ENCODE measurements at places on chromosomes 7 and 10. TPM values are rescaled to one million over a fixed set of nuclear protein-coding genes. Genes with fewer than 3 reads are reported as not detected.

DNA sequence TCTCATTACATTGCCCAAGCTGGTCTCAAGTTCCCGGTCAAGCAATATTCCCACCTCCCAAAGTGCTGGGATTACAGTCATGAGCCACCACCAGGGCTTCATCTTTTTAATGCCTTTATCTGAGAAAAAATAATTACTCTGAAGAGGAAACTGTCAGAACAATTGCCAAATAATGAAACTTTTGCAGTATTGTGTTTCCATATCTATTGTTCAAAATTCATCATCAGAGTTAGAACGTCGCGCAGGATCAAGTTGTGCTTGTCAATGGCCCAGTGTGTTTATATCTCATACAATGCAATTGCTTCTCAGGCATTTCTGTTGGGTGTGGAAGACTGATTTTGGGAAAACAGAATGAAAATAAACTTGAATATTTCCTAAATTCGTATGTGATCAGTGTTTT lies 143.1 kb downstream of the ARID5B start:
- no peak for DNase-seq

The CPA4 gene
- 98.8 TPM for total RNA-seq

DNA sequence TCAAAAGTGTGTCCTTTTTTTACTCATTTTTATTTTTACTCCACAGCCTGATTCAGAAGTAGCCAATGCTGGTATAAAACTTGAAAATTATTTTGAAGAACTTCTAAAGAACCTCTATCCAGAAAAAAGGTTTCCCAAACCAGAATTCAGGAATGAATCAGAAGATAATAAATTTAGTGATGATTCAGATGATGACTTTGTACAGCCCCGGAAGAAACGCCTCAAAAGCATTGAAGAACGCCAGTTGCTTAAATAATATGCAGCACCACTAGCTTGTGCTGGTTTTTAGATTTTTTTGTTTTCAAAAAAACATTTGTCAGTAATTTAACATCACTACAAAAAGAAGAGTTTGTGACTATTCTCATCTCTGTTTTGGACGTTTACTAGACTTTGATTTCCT lies 116.5 kb downstream of the SVOPL start:
- no peak for DNase-seq

The PRR15 gene
- 3.5 TPM for total RNA-seq

The SFRP5 gene
- total RNA-seq, result 3.0 TPM

DNA sequence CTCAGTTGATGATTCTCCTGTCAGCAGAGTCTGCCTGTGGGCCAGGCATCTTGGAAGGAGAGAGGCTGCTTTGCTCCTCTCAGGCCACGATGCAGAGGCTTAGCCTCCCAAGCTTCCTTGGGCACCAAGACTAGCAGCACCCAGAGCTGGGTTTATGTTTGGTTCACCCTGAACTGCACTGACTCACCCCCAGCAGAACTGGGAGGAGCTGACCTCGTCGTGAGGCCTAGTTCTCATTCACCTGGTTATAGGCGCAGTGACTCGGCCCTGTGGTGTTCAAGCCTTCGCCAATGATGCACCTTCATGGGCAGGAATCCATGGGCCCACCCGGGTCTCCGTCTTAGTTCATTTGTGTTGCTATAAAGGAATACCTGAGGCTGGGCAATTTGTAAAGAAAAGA lies 122.0 kb upstream of the ZNF438 start:
- no peak for DNase-seq

DNA sequence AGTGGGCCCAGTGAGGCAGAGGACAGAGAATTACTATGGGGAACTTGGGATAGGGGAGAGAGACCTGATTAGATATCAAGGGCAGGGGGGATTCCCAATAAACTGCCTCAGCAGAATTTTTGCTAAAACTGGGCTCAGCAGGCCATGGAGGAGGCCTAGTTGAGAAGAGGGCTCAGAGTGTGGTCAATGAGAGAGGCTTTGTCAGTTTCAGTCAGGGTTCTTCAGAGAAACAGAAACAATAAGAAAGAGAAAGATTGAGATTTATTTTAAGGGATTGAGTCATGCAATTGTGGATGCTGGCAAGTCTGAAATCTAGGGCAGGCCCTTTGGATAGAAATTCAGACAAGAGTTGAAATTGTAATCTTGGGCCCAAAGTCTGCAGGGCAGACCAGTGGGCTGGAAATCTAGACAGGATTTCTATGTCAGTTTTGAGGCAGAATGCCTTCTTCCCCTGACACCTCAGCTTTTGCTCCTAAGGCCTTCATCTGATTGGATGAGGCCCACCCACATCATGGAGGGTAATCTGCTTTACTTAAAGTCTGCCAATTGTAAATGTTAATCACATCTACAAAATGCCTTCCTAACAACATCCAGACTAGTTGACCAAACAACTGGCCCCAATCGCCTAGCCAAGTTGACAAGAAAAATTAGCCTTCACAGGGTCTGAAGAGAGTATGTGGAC lies 33.5 kb upstream of the CCSER2 start:
- DNase-seq, result no peak

DNA sequence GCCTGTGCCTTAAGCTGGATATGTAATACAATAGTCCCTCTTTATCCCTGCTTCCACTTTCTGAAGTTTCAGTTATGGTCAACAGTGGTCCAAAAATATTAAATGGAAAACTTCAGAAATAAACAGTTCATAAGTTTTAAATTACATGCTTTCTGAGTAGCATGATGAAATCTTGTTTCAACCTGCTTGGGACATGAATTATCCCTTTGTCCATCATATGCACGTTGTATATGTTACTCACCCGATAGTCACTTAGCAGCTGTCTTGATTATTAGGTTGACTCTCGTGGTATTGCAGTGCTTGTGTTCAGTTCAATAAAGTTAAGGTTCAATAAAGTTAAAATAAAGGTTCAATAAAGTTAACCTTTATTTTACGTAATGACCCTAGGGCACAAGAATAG lies 25.5 kb downstream of the C1GALT1 start:
- no peak for DNase-seq

- DNase-seq, result peak; percentile 31
Measured at GRCh38 chr7:70037171-70037933, 439.1 kb downstream of the AUTS2 start.

DNA sequence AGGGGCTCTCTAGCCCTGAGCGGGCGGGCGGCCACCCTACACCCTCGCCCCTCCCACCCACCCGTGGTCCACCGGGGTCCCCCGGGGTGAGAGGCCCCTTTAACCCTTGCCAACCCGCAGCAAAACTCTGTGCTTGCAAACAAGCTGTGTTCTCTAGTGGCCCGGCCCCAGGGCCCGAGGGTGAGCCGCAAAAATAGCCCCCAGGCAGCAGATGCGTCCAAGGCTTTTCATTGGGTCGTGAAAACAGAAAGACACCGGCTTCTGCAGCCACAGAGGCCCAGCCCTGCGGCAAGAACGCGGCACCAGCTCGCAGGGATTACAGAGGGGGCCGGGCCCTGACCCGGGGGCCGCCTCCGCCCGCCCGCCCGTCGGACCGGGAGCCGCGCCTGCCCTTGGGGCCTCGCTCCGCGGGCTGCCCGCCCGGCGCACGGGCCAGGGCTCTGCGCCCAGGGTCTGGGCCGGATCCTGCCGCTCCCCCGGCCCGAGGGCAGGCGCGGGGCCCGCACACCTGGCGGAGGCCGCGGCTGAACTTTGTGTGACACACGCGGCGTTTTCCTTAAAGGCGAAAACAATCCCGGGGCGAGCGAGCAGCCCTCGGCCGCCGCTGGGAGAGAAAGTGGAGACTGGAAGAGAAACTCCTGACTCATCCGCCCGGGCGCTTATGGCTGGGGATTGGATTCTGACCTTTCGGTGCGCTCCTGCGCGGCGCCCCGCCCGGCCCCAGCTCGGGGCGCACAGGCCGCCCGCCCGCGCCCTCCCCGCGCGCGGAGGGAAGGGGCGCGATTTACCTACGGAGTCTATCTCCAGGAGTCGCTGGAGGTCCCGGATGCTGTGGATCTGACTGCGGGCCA lies 2.8 kb downstream of the PDGFA start:
- DNase-seq, result peak; percentile 87

The ARMH3 gene
- 4.6 TPM for total RNA-seq

- peak; percentile 41 for DNase-seq
Measured at GRCh38 chr7:40348126-40348728, 213.4 kb downstream of the SUGCT start.

- no peak for DNase-seq
Measured at GRCh38 chr10:50551894-50552293, 71.9 kb downstream of the SGMS1 start.

GRCh38 chr7:10634239-10634638 lies 339.4 kb upstream of the PHF14 start:
- DNase-seq, result no peak

GRCh38 chr10:115947104-115947503 lies 325.9 kb downstream of the GFRA1 start:
- no peak for DNase-seq

The SLC26A4 gene
- 6.8 TPM for total RNA-seq

DNA sequence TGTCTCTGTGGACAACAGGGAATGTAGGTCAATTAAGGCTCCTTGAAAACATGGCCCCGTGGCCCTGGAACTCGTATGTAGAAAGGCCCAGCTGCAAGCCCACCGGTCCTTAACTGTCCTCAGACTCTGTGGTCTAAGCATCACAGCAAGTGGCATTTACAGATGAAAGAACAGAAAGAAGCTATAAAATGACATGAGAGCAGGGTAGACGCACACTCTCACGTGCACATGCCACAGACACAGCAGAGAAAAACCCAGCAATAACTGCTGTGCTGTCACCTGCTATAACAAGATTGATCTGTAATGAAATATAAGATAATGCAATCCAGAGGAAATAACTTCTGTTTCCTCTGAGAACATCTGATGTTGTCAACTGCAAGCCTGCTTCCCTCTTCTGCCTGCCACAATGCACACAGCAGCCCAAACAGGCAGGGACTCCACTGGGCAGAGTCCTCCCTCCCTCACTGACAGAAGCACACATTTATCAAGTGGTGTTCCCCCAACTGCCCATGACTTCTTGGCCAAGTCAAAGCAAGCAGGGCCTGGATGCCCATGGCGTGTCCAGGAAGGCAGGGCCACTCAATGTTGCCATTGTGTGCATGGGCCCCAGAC lies 63.9 kb downstream of the GFRA1 start:
- no peak for DNase-seq

The ADAP1 gene
- total RNA-seq, result 1.3 TPM

GRCh38 chr10:37246637-37247036 lies 121.2 kb downstream of the ANKRD30A start:
- DNase-seq, result no peak

- peak; percentile 15 for DNase-seq
Measured at GRCh38 chr10:69567920-69568319, 5.3 kb downstream of the NEUROG3 start.

GRCh38 chr7:7290429-7291122 lies 108.2 kb downstream of the C1GALT1 start:
- no peak for DNase-seq

GRCh38 chr10:5640036-5640435 lies 26.4 kb downstream of the ASB13 start:
- DNase-seq, result no peak

The CC2D2B gene
- 0.29 TPM for total RNA-seq

The SORBS1 gene
- total RNA-seq, result 4.9 TPM

The PLEKHA8 gene
- total RNA-seq, result 23.2 TPM

GRCh38 chr7:45311597-45311996 lies 154.0 kb downstream of the RAMP3 start:
- DNase-seq, result no peak

DNA sequence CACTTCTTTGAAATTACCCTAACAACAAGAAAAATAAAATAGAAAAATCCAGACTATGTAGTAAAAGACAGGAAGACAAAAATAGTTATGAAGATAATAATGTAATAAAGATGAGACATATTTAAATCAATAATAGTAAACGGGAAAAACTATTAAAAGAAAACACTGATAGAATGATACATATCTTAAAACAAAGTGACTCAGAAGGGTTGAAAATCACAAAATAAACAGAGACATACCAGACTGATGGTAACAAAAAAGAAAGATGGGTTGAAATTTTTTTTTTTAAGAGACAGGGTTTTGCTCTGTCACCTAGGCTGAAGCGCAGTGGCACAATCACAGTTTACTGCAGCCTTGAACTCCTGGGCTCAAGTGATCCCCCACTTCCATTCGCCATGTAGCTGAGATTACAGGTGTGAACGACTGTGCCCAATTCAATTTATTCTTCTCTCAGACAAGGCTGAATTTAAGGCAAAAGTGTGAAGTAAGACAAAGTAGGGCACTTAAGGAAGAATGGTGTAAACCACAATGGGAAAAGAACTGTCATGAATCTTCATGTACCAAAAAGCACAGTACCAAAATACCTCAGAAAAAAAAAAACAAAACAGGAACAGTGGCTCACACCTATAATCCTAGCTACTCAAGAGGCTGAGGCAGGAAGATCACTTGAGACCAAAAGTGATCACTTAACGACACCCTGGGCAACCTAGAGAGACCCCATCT lies 47.4 kb downstream of the LMBR1 start:
- DNase-seq, result no peak

The CAMK2B gene
- not detected for total RNA-seq

The SYT15 gene
- total RNA-seq, result 0.11 TPM

- DNase-seq, result no peak
Measured at GRCh38 chr10:127737563-127738511, 852 bp downstream of the FOXI2 start.

DNA sequence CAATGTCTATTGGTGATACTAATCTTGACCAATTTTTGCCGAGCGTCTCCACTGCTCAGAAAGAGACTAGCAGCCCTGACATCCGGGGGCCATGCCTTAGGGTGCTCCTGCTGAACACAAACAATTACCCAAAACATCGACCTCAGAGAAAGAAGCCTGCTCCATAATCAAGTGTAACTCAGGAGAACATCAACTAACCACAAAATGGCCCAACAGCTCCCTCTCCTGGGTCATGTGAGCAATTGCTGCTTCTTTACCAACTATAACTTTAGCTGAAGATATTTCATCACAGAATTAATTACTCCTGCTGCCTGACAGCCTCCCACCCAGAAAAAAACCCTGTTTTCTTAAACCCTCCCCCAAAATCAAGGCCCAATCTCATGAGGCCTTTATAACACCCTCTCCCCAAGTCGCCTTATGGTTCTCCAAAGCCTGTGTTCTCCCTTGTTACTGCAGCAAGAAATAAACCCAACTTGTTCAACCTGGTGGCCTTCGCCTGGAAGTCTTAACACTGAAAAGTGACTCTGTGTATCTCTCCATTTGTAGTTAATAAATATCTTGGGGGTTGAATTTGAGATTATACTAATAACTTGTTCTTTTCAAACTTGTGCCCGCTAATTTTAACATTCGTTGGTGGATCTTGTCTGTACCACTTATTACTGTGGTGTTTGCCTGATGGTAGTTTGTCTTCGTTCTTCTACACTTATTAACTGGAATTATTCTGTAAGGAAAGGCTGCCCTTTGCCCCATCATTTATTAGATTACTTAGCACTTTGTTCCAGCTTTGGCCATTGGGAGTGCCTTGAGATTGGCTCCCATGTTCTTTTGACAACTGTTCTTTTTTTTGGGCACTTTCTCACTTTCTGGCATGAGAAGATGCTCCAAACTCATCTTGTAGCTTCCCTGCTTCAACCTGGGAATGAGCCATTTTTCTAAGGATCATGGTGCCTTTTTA lies 21.2 kb upstream of the RAMP3 start:
- peak; percentile 90 for DNase-seq

DNA sequence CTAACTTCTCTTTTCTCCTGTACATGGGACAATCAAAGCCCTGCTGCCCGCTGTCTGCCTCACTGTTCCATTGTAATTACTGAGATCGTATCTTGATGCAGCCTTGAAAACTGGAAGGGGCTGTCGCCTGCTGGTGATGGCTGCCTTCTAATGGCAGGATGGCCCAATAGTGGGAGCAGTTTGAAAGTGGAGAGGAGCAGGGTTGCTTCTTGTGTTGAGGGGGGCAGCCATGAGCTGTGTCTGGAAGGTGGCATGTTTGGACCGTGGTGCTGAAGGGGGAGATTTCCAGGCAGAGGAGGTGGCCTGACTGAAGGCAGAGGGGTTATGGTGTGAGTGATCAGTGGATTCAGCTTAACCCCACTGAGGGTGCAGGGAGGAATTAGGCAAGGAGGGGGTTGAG lies 8.1 kb downstream of the WDFY4 start:
- no peak for DNase-seq
